ENCODE measurements at places on chromosomes 12 and 14. TPM values are rescaled to one million over a fixed set of nuclear protein-coding genes. Genes with fewer than 3 reads are reported as not detected.

CPNE6 gene
- total RNA-seq, result 1.8 TPM

GDF3 gene
- total RNA-seq, result not detected

GTF2H3 gene
- 28.0 TPM for total RNA-seq

PDE3A gene
- total RNA-seq, result 5.5 TPM

BCAT1 gene
- 43.1 TPM for total RNA-seq

NR4A1 gene
- total RNA-seq, result 85.1 TPM

ARF3 gene
- total RNA-seq, result 92.4 TPM

NGB gene
- not detected for total RNA-seq

- no peak for DNase-seq
Measured at GRCh38 chr14:101982621-101983020, 18.2 kb downstream of the DYNC1H1 start.

DNA sequence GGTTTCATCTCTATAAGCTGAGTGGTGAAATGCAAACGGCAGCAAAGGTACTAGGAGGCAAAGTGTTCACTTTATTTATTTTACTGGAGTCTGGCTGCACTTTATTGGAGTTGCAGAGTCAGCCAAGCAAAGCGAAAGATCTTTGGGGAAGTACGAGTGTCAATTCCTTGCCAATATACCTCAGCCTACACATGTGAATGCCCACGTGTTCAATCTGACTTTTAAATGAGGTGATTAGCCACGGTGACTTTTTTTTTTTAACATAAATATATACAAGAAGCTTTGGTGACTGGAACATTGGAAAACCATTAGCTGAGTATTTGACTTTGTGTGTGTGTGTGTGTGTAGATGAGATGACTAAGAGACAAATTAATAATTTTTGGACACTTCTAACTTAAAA is 178.8 kb downstream of the NTS start:
- DNase-seq, result no peak

- no peak for DNase-seq
Measured at GRCh38 chr14:94917041-94917600, 147.2 kb upstream of the GSC start.

- DNase-seq, result no peak
Measured at GRCh38 chr12:31220633-31221550, 105.1 kb downstream of the SINHCAF start.

- no peak for DNase-seq
Measured at GRCh38 chr14:32559590-32559989, 230.5 kb downstream of the AKAP6 start.

DNA sequence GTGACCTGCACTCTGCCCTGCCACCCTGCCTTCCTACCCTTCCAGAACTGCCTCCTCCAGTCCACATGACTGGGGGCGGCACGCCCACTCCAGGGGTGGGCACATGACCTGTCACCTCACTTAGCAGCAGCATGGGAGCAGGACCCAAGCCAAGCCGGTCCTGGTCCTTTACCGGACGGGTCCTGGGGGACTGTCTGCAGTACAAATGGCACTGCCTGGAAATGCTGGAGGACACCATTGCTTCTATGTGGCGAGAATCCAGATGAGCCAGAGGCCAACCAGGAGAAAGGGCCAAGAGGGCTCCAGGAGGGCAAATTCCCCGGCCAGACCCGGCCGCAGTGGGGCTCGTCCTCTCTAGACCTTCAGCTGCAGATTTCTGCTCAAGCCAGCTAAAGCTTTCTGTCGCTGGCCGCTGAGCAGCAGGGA is 33.1 kb downstream of the ITPK1 start:
- no peak for DNase-seq

DNA sequence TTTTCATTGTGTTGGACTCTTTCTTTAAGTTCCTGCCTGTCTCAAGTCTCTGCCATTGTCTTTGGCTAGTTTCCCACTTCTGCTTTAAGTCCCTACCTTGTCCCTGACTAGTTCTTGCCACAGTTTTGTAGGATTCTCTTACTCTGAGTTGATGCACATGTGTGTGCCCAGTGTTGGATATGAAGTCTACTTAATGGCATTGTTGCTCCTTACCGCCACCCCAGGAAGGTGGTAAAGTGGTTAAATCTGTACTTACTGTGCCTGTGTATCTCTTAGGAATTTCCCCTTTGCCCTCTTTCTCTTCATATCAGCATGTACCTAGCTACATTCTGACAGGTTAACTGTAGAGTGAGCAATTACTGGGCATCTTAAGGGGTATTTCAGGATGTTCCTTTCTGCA is 227.1 kb downstream of the NUBPL start:
- no peak for DNase-seq

DNA sequence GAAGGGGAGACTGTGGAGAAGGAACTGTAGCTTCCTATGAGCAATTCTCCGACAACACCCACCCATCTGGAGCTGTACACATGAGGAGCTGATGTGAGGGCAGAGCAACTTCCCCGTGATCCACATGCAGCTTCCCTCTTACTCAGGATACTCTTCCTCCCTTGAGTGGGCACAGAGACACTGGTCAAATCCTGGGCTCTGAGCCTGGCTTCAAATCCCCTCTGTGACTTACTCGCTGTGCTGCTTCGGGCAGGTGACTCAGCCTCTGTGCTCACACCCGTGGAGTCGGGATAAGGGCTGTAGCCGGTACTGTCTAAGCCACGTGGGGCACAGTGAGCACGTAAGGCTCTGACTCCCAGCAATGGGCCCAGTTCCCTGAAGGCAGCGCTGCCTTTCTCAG is 31.1 kb downstream of the ZFYVE21 start:
- no peak for DNase-seq

DNA sequence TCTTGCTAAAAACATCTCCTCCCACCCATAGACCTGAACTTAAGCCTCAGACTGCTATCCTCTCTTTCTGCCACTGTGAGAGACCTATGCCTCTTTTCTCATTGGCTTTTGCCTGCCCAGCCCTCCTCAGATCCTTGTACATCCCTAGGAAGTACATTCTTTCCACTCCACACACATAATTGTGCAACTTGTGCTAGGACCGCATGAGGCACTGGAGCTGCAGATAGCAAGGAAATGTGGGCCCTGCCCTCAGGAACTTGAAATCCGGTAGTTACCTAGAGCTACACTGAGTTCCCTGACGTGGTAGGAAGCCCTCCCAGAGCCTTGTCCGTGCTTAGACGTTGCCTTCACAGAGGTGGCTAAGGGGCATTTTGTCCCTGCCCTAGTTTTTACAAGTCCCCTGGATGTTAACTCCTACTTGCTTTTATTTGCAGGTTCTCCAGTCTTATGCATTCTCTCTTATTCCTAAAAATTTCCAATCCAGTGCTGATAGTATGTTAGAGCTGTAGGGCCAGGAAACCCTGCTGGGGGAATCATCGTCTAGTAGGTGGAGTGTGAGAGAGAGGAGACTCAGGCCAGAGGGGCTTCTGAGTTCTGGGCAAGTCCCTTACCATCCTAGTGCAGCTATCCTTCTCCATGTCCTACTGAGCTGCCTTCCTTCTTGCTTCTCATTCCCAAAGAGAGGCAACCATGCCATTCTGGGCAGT is 41.3 kb downstream of the NTF3 start:
- no peak for DNase-seq

GRCh38 chr14:95183532-95184412 is 26.4 kb upstream of the DICER1 start:
- no peak for DNase-seq

- DNase-seq, result no peak
Measured at GRCh38 chr14:94660306-94660946, 48.2 kb downstream of the SERPINA3 start.

DNA sequence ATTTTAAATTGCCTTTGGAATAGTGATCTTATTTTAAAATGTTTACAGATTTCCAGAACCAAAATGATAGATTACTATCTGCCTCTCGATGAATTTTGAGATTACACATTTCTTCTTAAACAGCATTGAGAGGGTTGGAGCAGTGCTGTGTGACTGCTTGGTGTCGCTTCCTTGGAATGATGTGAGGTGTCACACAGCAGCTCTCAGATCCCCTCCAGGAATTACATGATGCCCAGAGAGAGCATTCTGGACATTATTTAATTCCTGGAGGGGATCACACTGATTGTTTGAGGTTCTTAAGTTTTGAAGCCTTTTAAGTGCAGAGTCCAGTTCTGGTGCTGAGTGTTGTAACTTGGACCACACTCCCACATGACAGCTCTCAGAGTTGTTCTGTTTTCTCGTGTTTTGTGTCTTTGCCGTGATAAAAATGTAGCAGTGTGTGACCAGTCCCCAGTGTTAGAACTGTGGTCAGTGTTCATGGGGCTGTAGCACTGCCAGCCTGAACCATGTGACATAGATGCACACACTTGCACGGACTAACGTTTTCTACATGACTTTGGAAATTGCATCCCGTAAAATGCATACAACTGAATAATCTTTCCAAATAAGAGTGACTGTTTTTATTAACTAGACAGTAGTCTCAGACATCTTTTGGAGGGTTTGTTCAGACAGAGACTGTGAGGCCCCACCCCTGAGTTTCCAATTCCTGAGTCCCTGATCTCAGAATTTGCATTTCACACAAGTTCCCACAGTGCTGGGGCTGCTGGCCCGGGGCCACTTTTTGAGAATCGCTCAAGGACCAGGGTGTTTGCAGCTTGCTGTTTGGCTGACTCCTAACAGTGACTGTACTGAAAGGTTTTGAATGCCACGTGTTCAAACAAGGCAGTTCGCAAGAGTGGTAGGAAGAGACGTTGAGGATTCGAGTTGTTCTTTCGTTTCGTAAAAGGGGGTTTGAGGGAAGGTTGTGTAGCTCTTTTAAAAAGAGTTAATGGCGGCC is 26.0 kb downstream of the XRCC3 start:
- DNase-seq, result peak; percentile 8

GRCh38 chr14:29926701-29927375 is 809 bp downstream of the PRKD1 start:
- peak; percentile 54 for DNase-seq
